ENCODE measurements at places on chromosomes 3 and 15.

DNA sequence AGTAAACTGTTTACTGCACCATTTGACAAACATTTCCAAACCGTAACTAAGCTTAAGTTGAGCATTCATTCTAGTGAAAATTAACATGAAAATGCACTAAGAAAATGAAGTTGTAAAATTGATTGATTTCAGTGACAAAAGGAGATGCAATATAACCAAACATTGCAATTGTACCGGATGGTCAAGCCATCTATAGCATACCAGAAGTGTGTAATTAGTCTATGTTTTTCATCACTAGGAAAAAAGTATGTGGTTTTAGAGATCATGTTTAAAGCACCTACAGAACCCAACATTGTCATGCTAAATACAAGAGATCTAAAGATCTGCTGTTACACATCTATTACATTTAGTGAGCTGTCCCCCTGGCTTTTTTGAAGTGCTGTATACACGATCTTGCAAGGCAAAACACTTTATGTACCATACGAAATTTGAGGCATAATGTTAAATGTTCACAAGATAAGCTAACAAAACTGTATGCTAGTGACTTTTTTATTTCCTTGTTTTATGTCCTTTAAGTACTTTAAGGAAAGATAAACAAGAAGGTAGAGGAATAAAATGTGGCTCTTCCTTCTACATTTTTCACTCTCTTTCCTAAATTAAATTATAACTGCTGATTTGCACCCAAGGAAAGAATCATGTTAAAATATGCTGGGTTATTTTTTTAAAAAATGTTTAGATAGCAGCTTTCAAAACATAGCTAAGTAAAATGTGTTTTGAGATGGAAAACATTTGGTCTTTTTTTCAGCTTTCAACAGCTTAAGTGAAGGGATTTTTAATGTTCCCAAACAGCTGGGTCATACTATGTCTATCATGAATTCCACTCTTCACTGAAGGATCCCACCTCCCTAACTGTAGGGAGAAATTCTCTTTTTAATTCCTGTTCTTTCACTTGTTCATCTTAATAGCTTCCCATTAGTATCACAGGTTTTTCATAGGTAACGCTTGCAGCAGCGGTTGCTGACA, 498.0 kb downstream of the MECOM start:
- DNase-seq: no peak

DNA sequence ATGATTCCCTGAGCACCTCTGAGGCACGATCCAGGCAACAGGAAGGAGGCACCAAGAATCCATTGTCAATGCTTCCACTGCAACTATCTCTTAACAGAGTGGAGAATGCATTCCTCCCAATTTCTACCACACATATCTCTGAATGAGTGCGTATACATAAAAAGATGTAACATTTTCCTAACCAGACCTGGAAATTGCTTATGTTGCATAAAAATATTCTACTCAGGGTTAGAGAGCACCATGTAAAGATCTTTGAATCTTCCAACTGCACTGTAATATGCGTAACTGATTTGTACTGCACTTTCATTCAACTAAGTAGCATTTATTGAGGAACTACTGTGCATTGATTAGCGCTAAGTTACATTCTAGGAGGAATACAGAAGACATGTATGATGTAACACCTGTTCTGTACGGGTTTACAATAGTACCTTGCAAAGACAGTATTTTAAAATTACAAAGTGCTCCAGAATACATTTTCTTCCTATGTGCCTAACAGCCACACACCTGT, 237.8 kb downstream of the EBLN2 start:
- DNase-seq: no peak

DNA sequence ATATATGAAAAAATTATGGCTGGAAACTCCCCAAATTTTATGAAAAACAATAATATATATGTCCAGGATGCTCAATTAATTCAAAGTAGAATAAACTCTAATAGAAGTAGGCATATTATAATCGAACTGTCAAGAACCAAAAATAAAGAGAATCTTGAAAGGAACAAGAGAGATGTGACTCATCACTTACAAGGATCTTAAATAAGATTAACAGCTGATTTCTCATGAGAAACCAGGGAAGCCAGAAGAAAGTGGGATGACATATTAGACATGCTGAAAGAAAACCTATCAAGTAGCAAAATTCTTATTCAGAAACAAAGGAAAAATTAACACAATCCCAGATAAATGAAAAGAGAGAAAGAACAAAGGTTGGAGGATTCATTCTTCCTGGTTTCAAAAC, 66.8 kb downstream of the FAIM start:
- no peak for DNase-seq

DNA sequence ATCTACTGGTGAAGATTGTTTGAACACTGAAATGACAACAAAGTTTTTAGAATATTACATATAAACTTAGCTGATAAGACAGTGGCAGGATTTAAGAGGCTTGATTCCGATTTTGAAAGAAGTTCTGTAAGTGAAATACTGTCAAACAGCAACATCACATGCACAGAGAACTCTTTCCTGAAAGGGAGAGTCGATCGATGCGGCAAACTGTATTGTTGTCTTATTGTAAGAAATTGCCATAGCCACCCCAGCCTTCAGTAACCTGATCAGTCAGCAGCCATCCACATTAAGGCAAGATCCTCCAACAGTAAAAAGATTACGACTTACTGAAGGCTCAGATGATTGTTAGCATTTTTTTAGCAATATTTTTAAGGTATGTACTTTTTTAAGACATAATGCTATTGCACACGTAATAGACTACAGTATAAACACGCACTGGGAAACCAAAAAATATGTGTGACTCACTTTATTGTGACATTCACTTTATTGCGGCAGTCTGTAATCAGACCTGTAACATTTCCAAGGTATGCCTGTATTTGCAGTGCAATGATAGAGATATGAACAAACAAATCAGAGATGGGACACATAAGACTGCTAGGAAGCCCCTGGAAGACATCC, 225.6 kb upstream of the UBE2E1 start:
- no peak for DNase-seq

Measured in GDM1 (cell line).